SJSA1 (cell line): ENCODE measurements at places on chromosomes 3 and 15. TPM values are rescaled to one million over a fixed set of nuclear protein-coding genes. Genes with fewer than 3 reads are reported as not detected.

Gene SPSB4
- total RNA-seq: 0.05 TPM in 1 of 2 replicates, not detected in the other

Gene FES
- 0.16 TPM in 1 of 2 replicates, not detected in the other for total RNA-seq

Gene SLC7A14
- total RNA-seq: not detected in 2 replicates

Gene GOLGA8J
- total RNA-seq: not detected in 2 replicates

Gene WNT5A
- 18.6 and 18.8 TPM in 2 replicates for total RNA-seq

Gene RAD51
- 32.3 and 33.3 TPM in 2 replicates for total RNA-seq

Gene TICRR
- total RNA-seq: 8.6 and 10.5 TPM in 2 replicates

Gene GP5
- not detected in 2 replicates for total RNA-seq

Gene IL5RA
- total RNA-seq: not detected in 2 replicates

Gene RAB6B
- 0.06 and 0.18 TPM in 2 replicates for total RNA-seq

Gene POMGNT2
- 0.78 and 4.6 TPM in 2 replicates for total RNA-seq

Gene SEMA4B
- total RNA-seq: 5.6 and 17.8 TPM in 2 replicates

Gene SLC25A26
- total RNA-seq: 7.8 and 16.0 TPM in 2 replicates

Gene IQCF5
- total RNA-seq: not detected in 2 replicates

Gene ITIH1
- not detected in 2 replicates for total RNA-seq

Gene GRIP2
- total RNA-seq: 4.0 and 5.3 TPM in 2 replicates

Gene KCTD6
- 1.9 and 8.9 TPM in 2 replicates for total RNA-seq

Gene XCR1
- not detected in 2 replicates for total RNA-seq

Gene SV2B
- total RNA-seq: not detected in 2 replicates

Gene CLSTN2
- 0.05 TPM in 1 of 2 replicates, not detected in the other for total RNA-seq
